ENCODE measurements at places on chromosomes 1 and 21.

DNA sequence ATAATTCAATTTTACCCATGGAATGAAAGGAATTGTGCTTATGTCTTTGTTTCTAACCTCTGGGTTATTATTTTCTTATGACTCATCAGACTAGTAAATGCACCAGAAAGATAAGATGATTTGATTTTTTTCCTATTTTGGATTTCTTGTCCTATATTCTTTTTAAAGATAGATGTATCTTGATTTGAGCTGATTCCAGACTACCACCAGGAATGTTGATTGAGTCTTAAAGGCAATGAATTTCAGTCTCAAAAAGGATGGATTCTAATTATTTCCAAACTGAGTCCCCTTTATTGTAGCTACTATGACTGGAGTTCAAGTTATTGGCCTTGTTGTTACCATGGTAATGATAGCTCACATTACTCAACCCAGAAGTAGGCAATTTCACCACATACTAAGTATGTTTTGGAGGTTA is 95.8 kb upstream of the RGS4 start:
- DNase-seq, result no peak

GRCh38 chr1:115911294-115911693 is 65.0 kb upstream of the SLC22A15 start:
- no peak for DNase-seq

GRCh38 chr1:207848234-207848633 is 62.7 kb downstream of the CD34 start:
- DNase-seq, result no peak

GRCh38 chr1:24735156-24735508 is 10.1 kb upstream of the CLIC4 start:
- no peak for DNase-seq

GRCh38 chr1:183914276-183914675 is 109.4 kb downstream of the RGL1 start:
- no peak for DNase-seq

- DNase-seq, result no peak
Observed at GRCh38 chr1:87093286-87093685, 178.9 kb downstream of the HS2ST1 start.

DNA sequence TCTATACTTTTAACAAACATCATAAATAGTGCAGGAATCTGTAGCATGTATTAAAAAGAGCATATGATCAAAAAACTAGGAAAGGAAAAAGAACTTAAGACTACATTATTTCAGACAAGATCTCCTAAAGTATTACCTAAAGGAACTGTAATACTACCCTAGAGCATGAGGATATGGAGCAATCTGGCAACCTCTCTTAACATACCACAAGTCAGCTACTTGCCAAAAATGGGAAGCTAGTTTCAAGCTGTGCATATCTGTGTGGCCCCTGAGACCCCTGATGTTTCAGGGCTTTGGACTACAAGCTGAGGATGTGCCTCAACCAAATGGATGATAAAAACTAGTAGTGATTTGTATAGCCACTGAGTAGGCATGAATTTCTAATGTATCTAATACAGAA is 525.6 kb downstream of the PTBP2 start:
- DNase-seq, result no peak

DNA sequence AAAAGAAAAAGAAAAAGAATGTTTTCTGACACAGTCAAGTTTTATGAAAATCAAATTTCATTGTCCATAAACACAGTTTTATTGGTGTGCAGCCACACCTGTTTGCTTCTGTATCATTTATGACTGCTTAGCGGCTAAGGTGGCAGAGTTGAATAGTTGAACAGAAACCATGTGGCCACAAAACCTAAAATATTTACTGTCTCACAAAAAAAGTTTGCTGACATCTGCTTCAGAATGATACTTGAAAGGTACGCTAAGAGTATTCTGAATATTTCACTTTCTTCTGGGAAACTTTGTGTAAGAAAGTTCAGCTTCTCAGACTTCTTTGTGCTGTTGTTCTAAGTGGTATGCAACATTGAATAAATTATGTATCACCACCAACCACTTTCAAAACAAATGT is 6.2 kb downstream of the KCNK1 start:
- no peak for DNase-seq

- no peak for DNase-seq
Observed at GRCh38 chr1:3387401-3387800, 67.1 kb upstream of the ARHGEF16 start.

GRCh38 chr1:15088281-15088971 is 65.1 kb upstream of the TMEM51 start:
- no peak for DNase-seq

DNA sequence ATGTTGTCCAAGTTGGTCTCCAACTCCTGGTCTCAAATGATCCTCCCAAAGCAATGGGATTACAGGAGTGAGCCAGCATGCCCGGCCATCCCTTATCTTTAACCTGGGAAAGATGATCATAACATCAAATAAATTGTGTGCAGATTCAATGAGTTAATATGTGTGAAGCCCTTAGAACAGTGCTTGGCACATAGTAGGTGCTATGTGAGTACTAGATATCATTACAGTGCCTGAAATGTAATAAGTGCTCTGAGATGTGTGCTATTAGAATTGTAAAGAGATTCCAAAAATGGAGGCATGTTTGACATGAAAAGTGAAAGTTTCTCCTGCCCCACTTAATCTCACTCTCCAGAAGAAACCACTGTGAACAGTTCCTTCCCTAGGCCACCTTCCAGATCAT is 71.8 kb downstream of the RUNX3 start:
- no peak for DNase-seq

DNA sequence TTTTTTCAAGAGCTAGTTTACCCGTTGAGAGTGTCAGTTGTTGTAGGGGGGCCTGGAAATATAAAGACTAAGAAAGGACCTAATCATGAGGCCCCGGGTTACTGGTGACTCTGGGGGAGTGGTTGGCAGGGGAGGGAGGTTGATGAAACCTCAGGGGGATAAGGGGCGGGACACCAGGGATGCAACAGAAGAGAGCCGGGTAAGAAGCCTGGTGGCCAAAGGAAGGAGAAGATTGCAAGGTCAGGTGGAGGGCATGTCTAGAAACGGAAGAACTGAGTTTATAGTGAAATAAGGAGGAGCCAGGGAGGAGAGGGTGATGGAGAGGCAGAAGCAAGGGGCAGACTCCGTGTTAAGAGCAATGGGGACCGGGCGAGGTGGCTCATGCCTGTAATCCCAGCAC is 12.5 kb upstream of the SPOCD1 start:
- DNase-seq, result no peak

DNA sequence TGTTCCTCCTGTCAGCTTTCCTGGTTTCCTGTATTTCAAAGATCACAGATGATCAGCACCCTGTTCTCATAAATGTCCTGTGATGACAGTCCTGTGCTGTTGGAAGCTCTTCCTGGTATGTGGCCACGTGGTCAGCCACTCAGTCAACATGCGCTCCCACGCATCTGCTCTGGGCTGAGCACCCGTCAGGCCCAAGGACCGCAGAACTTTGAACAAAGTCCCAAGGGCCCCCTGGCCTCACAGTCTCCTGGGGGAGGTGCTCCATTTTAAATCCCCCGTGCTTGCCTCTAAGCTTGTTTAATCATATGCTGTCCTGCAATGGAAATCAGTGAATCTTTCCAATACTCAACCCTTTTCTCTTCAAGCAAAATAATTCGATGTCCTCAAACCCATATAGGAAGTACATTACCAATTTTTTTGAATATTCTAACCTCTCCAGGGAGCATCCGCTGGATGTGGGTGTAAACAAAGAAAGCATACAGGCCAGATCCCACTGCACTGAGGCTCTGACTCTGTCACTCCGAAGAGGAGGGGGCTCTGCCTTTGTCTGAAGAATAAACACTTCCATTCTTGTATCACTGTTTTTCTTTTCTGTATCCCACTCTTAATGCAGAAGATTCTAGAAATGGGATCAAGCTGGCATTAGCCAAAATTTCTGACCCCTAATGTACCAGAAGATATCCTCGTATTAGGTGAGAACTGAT is 250.3 kb downstream of the SDCCAG8 start:
- DNase-seq, result no peak

DNA sequence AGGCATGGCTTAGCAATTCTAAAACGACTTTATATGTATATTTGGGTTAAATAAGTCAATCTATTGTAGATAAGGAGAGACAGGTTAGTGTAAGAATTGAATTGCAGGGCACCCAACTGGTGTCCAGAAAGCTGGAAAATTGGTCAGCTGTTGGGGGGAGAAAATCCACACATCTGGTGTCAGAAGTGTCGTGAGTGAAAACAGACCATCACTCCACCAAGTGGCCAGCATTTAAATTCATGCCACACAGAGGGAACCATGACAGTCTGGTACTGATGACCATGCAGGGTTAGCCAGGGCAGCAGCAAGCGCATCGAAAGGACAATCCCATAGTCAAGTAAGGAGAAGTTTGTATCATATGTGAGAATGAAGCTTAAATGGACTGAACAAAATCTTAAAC is 11.7 kb downstream of the LAX1 start:
- no peak for DNase-seq

DNA sequence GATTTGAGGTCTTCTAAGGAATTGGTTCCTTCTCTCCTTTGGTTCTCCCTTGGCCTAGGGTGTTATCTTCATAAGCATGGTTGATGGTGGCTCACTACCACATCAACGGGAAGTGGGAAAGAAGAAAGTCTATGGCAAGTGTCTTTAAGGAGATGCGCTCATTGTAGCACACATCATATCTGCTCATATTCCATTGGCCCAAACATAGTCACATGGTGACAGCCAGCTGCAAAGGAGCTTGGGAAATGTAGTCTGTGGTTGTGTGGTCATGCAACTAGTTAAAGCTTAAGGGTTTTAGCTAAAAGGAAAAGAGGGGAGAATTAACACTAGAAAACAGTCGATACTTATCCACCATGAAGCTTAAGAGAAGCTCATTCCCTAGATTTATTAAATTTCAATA is 11.4 kb upstream of the MRPS6 start:
- no peak for DNase-seq

- DNase-seq, result peak; percentile 38
Observed at GRCh38 chr1:78601068-78601467, 19.2 kb upstream of the IFI44L start.

DNA sequence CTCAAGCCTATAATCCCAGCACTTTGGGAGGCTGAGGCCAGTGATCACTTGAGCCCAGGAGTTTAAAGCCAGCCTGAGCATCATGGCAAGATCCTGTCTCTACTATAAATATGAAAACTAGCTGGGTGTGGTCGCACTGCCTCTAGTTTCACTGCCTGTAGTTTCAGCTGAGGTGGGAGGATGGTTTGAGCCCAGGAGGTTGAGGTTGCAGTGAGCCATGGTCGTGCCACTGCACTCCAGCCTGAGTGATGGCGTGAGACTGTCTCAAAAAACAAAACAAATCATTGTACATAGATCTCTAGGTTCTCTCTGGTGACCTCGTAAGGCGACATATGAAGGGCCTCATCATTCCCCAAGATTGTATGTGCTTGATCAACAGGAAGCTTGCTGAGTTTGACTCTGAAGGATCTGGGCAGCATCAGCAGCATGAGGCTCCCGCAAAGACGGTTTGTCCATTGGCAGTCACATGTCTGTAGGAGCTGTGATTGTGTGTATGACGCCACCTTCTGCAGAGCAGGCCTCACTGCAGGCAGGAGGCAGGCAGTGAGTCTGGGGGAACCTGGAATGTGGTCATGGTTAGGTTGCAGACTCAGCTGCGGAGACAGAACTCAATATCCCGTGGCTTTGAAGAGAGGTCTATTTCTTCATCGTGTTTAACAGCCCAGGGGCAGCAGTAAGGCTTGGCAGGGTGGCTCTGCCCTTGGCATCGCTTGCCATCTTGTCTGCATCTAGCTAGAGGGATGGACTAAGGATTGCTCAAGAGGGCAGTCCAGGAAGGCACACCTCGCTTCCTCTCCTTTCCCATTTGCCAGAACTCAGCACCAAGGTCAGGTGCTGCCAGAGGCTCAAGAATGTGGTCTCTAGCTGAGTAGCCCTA is 14.0 kb downstream of the ATP5PO start:
- peak; percentile 71 for DNase-seq

DNA sequence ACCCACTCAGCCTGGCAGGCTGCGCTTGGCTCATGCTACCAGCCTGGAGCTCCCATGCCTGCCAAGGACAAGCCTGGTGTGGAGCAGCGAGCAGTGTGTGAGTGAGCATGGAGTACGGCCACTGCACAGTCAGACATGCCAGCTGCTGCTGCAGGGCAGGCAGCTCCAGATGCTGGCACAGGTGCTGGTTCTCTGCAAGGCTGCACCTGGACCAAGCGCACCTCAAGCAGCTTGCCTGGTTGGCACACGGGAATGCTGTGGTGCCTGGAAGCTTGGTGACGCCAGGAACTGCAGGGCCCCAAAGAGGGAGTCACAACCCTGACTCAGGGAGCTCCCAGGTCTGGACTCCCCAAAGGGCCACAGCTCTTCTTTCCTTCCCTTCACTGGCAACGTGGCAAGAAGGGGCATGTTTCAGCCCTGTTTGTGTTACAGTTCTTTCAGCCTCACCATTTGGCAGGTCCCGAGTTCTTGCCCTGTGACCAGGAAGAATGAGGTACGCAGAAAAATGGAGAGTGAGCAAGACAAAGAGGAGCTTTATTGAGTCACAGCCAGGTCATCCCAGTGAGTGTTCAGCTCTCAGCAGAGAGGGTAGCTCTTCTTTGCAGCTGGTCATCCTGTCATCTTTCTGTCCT is 26.1 kb downstream of the ACOT7 start:
- DNase-seq, result no peak

- no peak for DNase-seq
Observed at GRCh38 chr1:229420765-229421164, 13.1 kb downstream of the ACTA1 start.

GRCh38 chr1:60228041-60228491 is 154.5 kb upstream of the C1orf87 start:
- no peak for DNase-seq

- DNase-seq, result no peak
Observed at GRCh38 chr1:227316456-227316855, 1.8 kb downstream of the CDC42BPA start.

All from NCI-H1417 (cell line).